ENCODE measurements at places on chromosomes 1 and 21.

DNA sequence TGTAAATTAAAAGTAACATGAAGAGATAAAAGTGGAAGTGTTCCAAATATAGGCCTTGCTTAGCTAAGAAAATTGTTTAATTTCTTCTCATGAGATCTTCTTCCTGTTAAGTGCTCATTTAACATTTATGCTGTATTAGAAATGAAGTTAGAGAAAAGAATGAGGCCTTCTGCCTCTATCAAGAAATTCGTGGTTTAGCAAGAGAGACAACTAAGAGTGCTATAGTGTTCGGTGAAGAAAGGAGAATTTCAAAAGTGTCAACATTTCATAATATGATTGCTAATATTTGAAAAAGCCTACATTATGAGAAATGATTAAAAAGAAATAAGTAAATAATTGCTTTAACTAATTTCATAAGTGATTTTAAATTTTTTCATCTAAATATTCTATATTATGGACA is 18.8 kb upstream of the MNDA start:
- DNase-seq: no peak

DNA sequence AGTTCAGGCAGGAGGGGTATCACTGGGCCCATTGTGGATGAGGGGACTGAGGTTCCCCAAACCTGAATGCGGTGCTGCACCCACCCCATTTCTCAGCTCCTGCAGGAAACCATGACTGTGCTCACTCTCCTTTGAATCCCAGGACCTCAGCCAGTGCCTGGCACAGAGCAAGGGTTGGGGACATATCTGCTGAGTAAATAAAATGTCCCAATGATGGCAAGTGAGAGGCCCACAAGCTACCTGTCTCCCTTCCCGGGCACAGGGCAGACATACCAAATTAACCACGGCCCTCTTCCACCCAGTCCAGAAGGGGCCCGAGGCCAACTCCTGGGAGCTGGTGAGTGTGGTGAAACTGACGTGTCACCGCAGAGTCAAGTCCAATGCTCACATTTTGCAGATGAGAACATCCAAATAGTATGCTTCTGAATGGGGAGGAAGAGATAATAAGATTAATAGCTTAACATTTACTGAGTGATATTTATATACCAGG is 97.6 kb downstream of the EPHB2 start:
- no peak for DNase-seq

- DNase-seq: no peak
Observed at GRCh38 chr1:107899655-107900054, 65.3 kb downstream of the VAV3 start.

DNA sequence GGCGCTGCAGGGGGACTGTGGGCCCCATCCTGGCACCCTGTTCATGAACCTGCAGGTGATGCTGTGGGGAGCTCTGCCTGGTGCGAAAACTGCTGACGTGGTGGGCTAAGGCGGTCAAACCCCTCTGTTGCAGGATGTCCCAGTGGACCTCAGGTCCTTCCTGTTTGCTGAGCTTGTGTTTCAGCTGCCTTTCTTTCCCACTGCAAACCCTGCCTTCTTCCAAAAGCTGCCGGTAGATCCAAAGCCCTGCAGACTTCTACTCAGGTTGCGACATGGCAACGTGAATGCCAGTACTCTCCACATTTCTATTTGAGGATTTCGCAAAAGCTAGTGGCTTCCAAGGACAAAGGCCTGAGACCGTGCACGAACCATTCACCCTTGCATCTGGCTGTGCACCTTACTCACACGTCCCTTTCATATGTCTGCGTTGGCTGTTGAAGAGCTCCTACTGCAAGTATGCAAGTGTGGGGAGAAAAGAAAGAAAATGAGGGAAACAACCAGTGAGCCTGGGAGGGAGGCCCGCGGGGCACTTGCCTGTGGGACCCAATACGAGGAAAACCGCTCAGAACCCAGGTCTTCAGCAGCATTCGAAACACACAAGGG is 6.2 kb upstream of the RRP1 start:
- DNase-seq: no peak

DNA sequence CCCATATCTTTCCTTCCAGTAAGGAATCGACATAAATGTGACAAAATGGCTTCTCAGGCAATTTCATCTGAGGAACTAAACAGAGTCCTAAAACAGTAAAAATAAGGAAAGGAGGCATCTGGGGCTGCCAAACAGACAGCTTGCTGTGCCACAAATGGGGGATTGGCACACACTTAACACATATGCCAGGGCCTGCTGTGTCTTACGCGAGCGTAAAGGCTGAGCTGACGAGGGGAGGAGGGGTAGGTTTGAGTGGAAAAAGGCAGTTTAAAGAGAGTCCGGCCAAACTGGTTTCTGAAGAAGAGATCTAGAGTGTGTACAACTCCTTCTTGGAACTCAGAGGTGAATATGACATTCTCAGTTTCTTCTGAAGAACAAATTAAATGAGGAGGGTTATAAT is 244.1 kb upstream of the MAP1LC3C start:
- DNase-seq: no peak

- no peak for DNase-seq
Observed at GRCh38 chr1:232146514-232146913, 483.4 kb downstream of the SIPA1L2 start.
